Left ventricle myocardium inferior (tissue), 1 donor: ENCODE measurements at places on chromosomes 1 and 21. TPM values are rescaled to one million over a fixed set of nuclear protein-coding genes. Genes with fewer than 3 reads are reported as not detected.

The AIM2 gene
- 0.41 TPM for total RNA-seq

The RBM11 gene
- 0.30 TPM for total RNA-seq

The AGMAT gene
- total RNA-seq = not detected

The ARTN gene
- total RNA-seq = 0.14 TPM

The MMEL1 gene
- 0.82 TPM for total RNA-seq

The ZNF648 gene
- not detected for total RNA-seq

The CNST gene
- 18.9 TPM for total RNA-seq

The C4BPA gene
- not detected for total RNA-seq

The NME7 gene
- 13.1 TPM for total RNA-seq
